Common myeloid progenitor, CD34-positive (primary cell): ENCODE measurements at places on chromosomes 13 and 19.

GRCh38 chr13:34637138-34637537 is 304.9 kb upstream of the NBEA start:
- no peak for DNase-seq

DNA sequence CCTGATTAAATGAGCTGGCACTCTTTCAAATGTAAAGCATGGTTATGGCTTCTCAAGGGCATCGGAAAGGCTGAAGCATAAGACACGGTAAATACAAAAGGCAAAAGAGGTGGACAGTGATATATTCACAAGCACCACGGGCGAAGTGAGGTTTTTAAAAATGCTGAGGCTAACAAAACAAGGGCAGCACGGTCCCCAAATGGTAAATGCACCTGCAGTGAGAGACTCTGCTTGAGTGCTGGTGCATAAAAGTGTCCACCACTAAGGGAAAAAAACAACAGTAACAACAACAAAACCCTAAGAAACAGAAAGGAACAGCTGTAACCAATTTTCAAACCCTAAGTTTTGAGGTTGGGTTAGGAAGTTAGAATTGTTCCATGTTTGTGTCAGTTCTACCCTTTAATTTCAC is 234.9 kb downstream of the PCDH9 start:
- DNase-seq: no peak

- DNase-seq: peak; percentile 87
Observed at GRCh38 chr13:99307247-99307646, at the start of gene GPR183. Gene GPR183, minus strand, starts transcription at chr13:99307399. Its CDS starts 11,254 bp downstream, at chr13:99296145.

DNA sequence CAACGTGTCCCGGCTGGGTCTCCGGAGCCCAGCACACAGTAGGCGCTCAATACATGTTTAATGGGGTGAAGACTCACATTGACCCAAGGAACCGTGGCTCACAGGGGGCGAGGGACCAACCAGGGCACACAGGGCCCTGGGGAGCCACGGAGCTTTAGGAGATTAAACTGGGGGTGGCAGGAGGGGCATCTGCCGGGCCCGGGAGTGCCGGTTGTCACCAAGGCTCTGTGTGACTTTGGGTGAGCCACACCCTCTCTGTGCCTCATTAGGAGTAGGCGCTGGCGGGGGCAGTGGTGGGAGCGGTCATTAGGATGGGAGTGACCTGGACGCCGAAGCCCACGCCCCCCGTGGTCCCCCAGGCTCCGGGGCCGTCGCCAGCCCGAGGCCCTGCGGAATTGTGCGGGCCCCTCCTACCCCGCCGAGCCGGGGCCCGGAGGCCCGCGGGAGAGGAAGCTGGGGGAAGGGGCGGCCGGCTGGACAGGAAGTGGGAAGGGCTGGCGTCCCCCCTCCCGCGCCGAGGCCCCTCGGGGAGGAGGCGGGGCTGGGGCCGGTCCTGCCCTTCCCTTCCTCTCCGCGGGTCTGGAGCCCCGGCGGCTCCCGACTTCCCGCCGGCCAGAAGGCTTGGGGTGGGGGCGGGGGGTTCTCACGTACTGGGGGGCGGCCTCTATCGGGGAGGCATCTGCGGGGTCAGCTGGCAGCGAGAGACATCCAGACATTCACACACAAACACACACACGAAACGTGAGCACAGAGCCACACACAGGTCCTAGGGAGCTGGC is 1.8 kb upstream of the SSBP4 start:
- DNase-seq: peak; percentile 51

GRCh38 chr13:97648171-97648880 is 214.4 kb downstream of the RAP2A start:
- no peak for DNase-seq

DNA sequence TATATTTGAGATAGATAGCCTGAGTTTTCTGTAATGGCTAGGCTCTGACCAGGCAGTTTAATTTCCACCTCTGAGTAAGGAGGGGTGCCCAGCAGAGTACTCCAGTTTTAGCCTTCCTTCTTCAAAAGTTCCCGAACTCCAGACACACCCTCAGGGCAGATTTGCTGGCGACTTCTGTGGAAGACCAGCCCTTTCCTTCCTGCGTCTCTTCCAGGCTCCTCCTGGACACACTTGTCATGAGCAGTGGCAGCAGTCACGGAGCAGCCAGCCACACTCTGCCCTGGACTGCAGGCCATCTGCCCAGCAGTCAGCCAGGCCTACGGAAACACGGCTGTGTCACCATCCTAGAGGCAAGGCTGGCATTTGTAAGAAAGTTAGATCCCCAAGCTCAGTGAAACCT is 6.6 kb upstream of the FLT1 start:
- DNase-seq: no peak

DNA sequence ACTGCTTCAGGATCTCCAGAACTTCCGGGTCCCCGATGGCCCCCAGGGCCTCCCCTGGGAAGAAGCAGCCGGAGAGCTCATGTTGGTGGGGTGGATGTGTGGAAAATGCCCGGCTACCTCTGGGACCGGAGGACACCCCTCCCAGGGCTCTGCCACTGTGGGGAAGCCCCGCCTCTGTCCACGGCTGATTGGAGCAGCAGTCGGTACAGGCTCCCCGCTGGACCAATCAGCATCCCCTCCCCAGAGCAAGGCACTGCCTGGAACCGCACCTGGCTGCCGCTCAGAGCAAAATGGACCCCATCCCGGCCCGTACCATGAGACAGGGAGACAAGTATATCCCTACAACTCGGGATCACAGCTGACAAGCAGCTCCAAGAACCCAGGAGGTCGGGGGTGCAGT is 6.4 kb downstream of the DOHH start:
- no peak for DNase-seq

GRCh38 chr19:51882518-51882917 is 5.2 kb downstream of the ZNF577 start:
- DNase-seq: no peak

DNA sequence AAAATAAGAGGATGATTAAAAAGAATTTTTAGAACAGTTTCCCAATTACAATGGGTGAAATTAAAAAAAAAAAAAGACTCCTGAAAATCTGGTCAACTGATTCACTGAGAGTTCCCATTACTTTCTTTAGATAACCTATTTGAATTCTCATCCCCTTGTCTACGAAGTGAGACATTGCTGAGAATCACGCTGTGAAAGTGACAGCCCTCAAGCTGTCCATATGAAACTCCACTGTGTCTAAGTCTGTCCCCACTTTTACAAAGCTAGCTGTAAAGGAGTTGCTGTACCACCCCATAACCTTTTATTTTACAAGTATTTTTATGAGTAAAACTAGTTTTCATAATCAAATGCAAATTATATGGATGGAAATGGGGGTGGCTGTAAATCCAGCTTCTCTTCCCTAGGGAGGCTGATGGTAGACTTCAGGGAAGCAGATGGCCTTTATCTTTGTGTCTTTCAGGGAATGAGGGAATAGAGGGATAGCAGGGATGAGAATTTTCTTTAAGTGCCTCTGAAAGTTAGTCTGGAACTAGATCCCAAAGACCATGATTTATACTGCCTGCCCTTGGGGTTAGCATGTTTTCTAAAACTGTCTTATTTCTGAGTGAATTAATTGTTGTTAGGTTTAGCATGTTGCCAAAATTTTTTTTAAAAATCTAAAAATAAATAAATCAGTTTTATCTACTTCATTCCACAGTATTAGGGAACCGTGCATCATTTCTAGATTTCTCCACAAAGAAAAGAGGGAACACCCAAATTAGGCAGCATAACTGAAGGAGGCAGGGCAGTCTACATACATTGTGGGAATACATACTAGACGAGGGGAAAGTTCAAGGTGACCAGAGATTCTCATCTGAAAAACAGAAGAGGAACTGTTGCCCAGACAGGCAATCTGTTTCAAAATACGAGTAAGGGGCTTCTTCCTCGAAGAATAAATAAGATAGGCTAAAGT is 1219.1 kb downstream of the UQCRFS1 start:
- no peak for DNase-seq
